ENCODE measurements at places on chromosomes 12 and 14. TPM values are rescaled to one million over a fixed set of nuclear protein-coding genes. Genes with fewer than 3 reads are reported as not detected.

DNA sequence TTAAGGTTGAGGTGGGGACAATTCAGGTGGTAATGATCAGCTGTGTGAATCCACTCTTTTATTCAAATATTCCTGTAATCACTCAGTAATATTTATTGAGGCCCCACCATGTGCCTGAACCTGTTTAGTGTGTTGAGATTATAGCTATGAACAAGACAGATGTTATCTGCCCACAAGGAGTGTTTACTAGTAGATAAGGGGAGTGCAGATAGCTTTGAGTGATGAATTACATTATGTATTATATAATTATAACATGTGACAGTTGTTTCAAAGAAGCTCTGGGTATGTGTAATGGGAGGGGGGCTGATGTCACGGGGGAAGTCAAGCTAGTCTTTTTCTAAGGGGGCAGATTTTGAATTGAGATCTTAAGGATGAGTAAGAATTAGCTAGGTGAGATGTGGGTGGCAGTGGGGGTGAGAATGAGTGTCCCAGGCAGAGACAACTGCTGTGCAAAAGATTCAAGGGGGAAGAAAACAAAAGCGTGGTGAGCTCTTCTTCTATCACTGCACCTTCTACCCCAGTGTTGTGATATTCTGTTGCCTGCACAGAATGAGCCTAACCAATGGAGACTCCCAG, 21.3 kb upstream of the SRRM4 start:
- no peak for DNase-seq

GRCh38 chr12:95185854-95186253, 31.4 kb downstream of the FGD6 start:
- DNase-seq: no peak

Gene PZP
- not detected for total RNA-seq

Gene YBX3
- 78.6 TPM for total RNA-seq

Gene SRGAP1
- total RNA-seq: 0.08 TPM

Gene VRTN
- not detected for total RNA-seq

DNA sequence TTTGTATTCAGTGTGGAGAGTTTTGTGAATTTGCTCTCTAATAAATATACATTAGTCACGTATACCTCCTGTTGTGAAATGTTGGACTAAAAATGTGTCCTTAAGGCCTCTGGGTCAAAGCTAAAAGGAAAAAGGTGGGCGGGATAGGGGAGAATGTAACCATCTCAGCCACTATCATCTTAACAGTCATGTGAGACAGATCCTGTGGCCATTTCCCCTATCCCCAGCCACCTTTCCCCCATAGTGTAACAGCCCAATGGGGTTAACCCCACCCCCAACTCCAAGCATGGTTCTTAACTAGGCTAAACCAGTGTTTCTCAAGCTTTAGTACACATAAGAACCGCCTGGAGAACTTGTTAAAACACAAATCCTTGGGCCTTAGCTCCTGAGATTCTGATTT, 6.5 kb upstream of the ITPR2 start:
- DNase-seq: no peak

Gene CISTR
- not detected for total RNA-seq

DNA sequence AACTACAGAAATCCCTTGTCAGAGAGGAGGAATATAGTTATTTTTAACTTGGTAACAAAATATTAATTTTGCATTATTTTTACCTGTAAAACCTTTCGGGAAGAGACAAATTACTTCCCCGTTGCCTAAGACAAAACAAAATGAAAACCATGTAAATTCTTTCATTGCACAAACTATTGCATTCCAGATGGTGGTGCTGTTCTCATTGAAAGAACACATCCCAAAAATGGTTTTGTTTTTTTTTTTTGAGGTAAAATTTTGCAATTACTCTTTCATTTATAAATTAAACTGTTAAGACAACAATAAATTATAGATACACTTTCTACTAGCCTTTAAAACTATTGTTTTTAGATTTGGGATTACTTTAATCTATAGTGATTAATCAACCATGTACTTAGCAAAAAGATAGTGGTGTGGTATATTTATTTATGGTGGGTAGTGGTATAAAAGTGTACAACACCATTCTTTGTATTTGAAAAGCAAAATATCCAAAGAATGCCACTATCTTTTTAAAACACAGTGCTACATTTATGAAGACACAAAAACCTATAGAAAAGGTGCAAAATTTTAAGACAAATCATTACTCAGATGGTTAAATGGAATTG, 115.5 kb downstream of the SLC38A1 start:
- no peak for DNase-seq

DNA sequence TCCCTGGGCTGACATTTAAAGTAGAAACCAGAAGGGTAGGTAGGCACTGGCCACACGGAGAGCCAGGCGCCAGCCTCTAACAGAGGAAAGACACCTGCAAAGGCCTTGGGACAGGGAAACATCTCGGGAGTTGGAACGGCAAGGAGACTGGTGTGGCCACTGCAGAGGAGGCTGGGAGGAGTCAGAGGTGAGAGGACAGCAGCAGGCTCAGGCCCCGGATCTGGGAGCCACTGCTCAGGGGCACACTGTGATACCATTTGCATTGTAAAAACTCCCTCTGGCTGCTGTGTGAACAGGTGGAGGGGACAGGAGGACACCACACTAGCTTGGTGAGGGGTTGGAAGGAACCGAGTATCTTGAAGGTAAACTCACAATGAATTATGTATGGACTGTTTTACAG, 2.7 kb downstream of the ANHX start:
- DNase-seq: no peak

DNA sequence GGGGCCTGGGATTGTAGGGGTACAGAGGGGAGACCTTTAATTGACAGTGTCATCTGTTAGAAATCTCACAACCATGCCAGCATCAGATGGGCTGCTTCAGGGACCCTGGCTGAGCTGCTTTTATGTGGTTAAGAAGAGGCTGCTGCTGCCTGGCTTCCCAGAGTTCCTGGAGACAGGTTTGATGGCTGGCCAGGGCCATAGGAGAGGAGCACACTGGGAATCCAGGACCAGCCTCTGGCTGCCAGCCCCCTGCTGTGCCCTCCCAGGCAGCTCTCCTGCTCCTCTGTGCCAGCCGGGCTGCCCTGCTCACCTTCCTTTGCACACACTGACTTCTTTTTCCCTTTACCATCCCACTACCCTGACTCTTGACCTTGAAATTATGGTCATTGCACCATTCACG, 507 bp upstream of the KRT73 start:
- peak; percentile 9 for DNase-seq

DNA sequence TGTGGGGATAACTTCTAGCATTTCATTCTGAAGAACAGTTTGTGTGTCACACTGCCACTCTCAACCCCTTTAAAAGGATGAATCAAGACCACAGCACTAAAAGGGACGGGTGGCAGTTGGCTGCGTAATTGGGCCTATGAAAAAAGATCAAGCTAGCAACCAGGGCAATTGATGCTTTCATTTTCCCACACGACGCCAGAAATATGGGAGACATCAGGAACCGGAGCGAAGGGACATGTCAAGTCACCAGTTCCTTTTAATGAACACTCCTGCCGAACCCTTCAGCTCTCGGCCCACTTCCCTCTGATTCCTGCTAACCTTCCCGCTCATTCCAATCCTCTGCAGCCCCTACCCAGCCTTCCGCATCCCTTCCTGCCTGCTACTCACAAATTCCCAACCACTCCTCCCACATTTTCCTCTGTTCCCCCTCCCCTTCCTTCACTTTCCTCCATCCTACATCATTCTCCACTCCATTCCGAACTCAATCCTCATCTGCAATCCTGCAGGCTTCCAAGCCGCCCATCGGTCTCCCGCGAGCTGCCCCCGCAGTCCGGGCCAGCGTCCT, 753 bp downstream of the CSRNP2 start:
- no peak for DNase-seq

DNA sequence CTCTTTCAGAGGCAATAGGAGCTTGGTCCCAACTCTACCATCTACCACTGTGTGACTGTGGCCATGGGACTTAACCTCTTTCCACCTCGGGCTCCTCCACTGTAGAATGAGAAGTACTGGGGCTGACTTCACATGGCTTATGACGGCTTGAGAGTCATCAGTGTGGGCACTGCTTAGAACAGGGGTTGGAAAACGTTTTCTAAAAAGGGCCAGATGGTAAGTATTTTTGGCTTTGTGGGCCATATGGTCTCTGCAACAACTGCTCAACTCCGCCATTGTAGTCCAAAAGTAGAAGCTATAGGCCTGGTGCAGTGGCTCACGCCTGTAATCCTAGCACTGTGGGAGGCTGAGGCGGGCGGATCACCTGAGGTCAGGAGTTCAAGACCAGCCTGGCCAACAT, 69.2 kb upstream of the LTA4H start:
- DNase-seq: no peak

GRCh38 chr12:22766911-22767420, 142.0 kb downstream of the ETNK1 start:
- no peak for DNase-seq

DNA sequence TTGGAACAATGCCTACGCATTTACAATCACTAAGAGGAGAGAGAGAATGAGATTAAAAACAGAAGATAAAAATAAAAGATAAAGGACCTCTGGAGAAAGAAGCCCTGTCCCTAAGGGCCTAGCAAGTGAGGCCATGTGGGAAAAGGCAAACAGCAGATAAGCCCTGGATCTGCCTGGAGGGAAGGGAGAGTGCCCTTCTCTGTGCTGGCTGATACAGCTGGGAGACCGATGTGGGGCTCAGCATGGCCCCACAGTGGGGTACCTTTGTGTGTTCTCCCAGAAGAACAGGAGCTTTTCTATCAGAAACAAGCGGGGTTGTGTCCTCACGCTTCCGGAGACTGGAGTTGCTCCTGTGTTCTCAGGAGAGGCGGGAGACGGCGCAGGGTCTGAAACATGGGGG, 59.9 kb downstream of the TMCC3 start:
- DNase-seq: no peak

DNA sequence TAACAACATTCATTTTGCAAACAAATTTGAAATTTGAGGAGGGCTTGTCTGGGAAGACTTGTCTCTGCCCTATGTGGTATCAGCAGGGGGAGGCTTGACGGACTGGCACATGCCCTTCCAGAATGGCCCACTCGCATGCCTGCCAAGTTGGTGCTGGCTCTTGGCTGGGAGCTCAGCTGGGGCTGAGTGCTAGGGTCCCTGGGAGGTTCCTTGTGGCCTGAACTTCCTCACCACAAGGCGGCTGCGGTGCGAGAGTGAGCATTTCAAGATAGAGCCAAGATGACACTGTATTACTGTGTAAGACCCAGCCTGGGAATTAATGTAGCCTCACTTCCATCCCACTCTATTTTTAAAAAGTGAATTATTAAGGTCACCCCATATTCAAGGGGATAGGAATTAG, 271.6 kb upstream of the PLEKHG7 start:
- peak; percentile 57 for DNase-seq

DNA sequence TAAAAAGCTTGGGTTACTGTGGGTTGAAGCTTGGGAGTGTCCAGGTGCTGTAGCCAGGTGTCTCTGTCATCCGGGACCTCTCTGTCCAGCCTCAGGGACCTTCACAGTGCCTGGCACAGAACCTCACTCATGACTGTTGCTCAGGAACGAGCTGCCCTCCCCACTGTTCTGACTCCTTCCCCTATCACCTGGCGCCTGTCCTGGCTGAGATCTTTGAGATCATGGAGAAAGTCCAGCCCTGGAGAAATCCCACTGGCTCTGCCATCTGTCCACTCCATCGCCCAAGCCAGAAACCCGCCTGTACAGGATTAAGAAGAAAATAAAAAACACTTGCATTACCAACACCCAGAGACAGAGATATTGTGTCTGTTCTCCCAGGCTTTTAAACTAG, 53.5 kb downstream of the DGLUCY start:
- no peak for DNase-seq

DNA sequence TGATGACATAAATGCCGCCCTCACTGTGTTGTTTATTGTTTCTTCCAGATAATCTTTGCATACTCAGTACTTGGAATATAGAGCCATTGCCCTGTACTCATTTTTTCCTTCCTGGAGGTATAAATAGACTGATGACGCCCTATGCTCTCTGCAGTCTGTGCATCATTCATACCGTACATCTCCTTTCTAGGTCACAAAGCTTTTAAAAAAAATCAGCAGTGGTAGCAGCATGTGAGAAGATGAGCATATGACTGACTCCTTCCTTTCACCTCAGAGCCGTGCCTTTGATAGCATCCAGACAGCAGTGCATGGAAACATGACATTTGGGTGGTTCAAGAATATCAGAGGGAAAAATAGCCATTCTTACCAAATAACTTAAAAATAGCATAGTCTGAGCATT, 77.3 kb downstream of the PDE3A start:
- no peak for DNase-seq
